ENCODE measurements at places on chromosomes 11 and 22.

DNA sequence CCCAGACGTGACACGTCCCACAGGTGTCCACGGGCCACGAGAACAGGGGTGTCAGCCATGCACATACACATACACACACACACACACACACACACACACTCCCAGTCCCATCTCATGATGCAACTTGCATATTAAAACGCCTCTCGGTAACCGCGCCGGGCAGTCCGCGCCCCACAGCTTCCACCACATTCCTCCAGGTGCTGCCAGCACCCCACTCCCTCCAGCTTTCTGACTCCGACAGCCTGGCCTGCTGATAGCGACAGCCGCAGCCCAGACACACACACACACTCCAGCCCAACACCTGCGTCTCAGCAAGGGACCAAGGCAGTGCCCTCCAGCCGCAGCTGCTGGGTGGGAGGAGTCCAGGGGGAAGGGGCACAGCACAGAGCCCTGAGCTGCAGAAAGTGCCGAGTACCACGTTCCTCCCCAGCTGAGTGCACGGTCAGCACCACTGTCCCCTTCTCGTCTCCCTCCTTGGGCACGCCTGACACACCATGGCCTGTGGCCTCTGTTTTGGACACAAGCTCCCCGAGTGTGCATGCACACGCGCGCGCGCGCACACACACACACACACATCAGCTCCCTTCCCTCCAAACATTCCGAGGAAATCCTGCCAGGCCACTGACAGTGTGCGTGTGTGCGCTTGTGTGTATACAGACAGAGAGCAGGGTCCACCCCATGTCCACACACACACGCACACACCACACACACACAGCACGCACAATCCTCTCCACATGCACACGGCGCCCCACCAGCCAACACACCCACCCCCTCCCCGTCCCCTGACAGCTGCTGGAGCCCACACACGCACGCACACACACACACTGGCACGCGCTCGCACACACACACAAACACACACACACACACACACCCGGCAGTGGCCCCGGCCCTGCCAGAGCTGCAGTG is 1.2 kb downstream of the ELFN2 start:
- peak; percentile 6 for ATAC-seq

- ATAC-seq, result peak; percentile 14
Observed at GRCh38 chr11:48006301-48006992, 26.1 kb downstream of the PTPRJ start.

GRCh38 chr11:101279728-101280127 is 150.1 kb upstream of the PGR start:
- ATAC-seq, result no peak

- ATAC-seq, result no peak
Observed at GRCh38 chr11:33652930-33653329, 47.7 kb downstream of the C11orf91 start.

DNA sequence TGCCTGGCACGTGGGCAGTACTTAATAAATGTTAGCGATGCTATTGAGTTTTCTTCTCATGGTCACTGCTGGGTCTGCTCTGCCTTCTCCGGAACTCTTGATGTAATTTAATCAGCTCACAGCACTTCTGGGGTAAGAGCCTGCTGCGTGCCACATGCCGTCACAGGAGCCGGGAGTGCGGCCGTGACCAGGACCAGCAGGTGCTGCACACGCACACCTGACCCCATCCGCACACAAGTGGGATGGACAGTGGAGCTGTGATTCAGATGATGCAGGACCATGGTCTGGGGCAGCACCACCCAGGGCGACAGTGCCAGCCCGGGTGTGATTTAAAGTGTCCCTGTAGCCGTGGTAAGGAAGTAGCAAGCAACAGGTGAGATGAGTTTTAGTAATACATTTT is 61.2 kb downstream of the TBC1D22A start:
- no peak for ATAC-seq

- peak; percentile 39 for ATAC-seq
Observed at GRCh38 chr11:106061954-106062949, 14.9 kb downstream of the KBTBD3 start.

DNA sequence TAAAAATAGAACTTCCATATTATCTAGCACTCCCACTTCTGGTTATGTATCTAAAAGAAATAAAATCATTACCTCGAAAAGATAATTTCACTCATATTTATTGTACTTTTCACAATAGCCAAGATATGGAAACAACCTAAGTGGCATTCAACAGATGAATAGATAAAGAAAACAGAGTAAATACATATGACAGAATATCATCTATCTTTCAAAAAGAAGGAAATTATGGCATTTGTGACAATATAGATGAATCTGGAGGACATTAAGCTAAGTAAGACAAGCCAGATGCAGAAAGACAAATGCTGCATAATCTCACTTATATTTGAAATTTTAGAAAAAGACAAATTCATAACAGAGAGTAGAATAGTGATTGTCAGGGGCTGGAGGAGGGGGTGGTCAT is 590.0 kb upstream of the ANO3 start:
- no peak for ATAC-seq

GRCh38 chr11:41201156-41201555 is 258.3 kb downstream of the LRRC4C start:
- no peak for ATAC-seq

- ATAC-seq, result no peak
Observed at GRCh38 chr11:113281052-113281725, 33.2 kb upstream of the TTC12 start.

All from motor neuron (in vitro differentiated cells).